ENCODE measurements at places on chromosomes 2 and 18. TPM values are rescaled to one million over a fixed set of nuclear protein-coding genes. Genes with fewer than 3 reads are reported as not detected.

SPIRE1 gene
- total RNA-seq, result 35.7 TPM

CXCR4 gene
- total RNA-seq, result 11.0 TPM

CFC1 gene
- total RNA-seq, result not detected

TEX44 gene
- total RNA-seq, result not detected

DYSF gene
- total RNA-seq, result 10.3 TPM

DLX2 gene
- 0.78 TPM for total RNA-seq

DNA sequence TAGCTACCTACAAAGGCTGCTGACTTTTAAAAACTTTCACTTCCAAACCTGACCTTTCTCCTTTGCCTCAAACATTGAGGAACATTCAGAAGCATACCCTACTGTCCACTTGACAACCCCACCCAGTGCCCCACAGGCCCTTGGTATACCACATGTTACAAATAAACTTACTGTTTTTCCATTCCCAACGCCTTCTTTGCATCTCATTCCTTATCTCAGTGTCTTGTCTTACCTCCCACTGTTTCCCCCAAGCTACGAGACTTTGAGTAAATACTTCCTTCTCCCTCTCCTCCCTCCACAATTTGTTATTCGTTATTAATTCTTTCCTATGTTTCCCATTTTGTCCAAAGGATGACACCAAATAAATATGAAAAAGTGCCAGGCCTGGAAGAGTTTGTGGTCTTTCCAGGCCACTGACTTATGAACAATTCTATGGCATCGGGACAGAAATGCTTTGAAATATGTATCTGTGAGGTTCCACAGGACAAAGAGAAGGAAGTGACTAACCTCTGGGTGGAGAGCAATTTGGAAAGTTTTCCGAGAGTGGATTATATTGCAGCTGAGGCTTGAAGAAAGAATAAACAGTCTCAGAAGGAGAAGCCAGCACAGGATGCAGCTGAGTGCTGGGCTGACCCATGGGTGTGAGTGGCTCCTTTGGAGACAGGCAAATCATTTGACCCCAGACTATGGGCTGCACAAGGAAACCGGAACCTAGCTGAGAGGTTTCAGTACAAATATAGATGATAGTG, 409.0 kb downstream of the LPIN1 start:
- peaks cover 7% of the 10 kb centered on the region for H3K4me1 ChIP-seq
- no peaks in the 10 kb centered on the region for H3K36me3 ChIP-seq
- H3K27me3 ChIP-seq, result no peaks in the 10 kb centered on the region

GRCh38 chr2:188870289-188870688, 103.9 kb upstream of the COL3A1 start:
- H3K4me3 ChIP-seq, result no peak overlapping the region
- no peak overlapping the region for H3K27ac ChIP-seq
- no peaks in the 10 kb centered on the region for H3K4me1 ChIP-seq
- no peaks in the 10 kb centered on the region for H3K36me3 ChIP-seq
- no peak for DNase-seq

- no peak overlapping the region for H3K27ac ChIP-seq
- H3K27me3 ChIP-seq, result no peaks in the 10 kb centered on the region
- no peak for DNase-seq
- H3K36me3 ChIP-seq, result no peaks in the 10 kb centered on the region
- H3K4me1 ChIP-seq, result no peaks in the 10 kb centered on the region
- H3K4me3 ChIP-seq, result no peak overlapping the region
These were observed 164.6 kb upstream of the RMP24 start for GRCh38 chr18:35807811-35808335.

- peak; percentile 6 for DNase-seq
- no peaks in the 10 kb centered on the region for H3K27me3 ChIP-seq
- H3K4me3 ChIP-seq, result no peak overlapping the region
These were observed 35.8 kb downstream of the SKOR2 start for GRCh38 chr18:47215554-47216138.

- no peaks in the 10 kb centered on the region for H3K36me3 ChIP-seq
- no peaks in the 10 kb centered on the region for H3K27me3 ChIP-seq
- DNase-seq, result no peak
- H3K27ac ChIP-seq, result no peak overlapping the region
- H3K4me1 ChIP-seq, result no peaks in the 10 kb centered on the region
These were observed 16.8 kb upstream of the AGFG1 start for GRCh38 chr2:227455200-227455599.

GRCh38 chr2:27667446-27667845, 3.8 kb downstream of the SLC4A1AP start:
- H3K4me3 ChIP-seq, result no peak overlapping the region
- H3K36me3 ChIP-seq, result peaks cover 34% of the 10 kb centered on the region
- no peak for DNase-seq
- H3K27ac ChIP-seq, result no peak overlapping the region
- no peaks in the 10 kb centered on the region for H3K27me3 ChIP-seq
- peaks cover 15% of the 10 kb centered on the region for H3K4me1 ChIP-seq

DNA sequence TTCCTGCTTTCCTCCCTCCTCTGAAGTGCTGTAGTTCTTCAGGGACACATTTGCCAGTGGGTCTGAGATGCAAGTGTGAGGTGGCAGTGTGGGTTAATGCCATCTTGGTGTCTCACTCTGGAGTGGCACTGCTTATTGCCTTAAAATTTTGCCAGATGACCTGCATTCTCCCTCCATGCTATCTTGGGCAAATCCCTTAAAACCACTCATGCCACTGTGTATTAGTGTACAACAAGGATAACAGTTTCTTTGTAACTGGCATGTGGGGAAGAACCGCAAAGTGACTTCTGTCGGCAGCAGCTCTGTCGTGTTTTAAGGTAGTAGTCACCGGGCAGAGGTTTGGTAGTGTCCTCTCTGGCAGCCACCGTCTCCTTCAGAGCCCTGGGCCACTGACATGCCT, 124.2 kb downstream of the NEDD4L start:
- DNase-seq, result no peak
- H3K4me3 ChIP-seq, result no peak overlapping the region
- H3K27me3 ChIP-seq, result no peaks in the 10 kb centered on the region
- H3K36me3 ChIP-seq, result no peaks in the 10 kb centered on the region

GRCh38 chr2:72937356-72937669, 20.0 kb downstream of the EMX1 start:
- no peaks in the 10 kb centered on the region for H3K36me3 ChIP-seq
- H3K27me3 ChIP-seq, result no peaks in the 10 kb centered on the region
- H3K4me3 ChIP-seq, result no peak overlapping the region
- DNase-seq, result no peak
- no peaks in the 10 kb centered on the region for H3K4me1 ChIP-seq

- no peak overlapping the region for H3K4me3 ChIP-seq
- no peaks in the 10 kb centered on the region for H3K4me1 ChIP-seq
These were observed 123.2 kb downstream of the PTH2R start for GRCh38 chr2:208529796-208530195.

DNA sequence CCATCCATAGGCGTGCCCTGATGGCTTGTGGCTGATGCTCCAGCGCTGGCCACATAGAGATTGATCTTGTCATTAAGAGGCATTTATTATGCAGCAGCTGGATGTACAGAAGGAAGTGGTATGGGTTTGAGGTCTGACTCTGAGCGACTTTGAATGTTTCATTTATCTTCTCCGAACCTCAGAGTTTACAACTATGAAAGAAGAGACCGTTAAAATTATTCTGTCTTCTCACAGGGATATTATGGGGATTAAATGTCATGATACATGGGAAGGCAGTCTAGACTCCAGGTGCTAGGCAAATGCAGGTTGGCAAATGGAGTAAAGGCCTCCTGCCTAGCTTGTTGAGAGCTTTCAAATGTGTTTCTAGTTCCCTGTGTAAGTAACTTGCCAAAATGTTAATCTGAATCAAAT, 30.3 kb downstream of the MOGAT1 start:
- H3K4me3 ChIP-seq, result no peak overlapping the region
- no peaks in the 10 kb centered on the region for H3K4me1 ChIP-seq
- DNase-seq, result no peak
- H3K36me3 ChIP-seq, result no peaks in the 10 kb centered on the region
- no peak overlapping the region for H3K27ac ChIP-seq

DNA sequence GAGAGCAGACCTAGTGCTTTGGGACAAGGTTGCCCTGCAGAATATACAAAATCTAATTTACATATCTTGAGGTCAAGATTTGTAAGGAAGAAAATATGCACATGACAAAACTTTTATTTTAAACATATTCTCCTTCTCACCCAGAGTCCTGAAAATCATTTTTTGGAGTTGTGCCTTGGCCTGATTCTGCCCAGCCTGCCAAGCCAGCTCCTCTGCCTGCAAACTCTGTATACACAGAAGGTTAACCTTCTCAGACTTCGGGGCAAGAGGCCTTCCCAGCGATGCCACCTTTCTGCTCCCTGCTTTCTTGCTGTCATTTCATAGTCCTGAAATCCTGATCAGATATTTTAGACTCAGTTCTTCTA, 95.8 kb upstream of the CAVIN2 start:
- H3K27me3 ChIP-seq, result no peaks in the 10 kb centered on the region
- peaks cover 9% of the 10 kb centered on the region for H3K4me1 ChIP-seq
- H3K27ac ChIP-seq, result no peak overlapping the region
- H3K36me3 ChIP-seq, result no peaks in the 10 kb centered on the region

DNA sequence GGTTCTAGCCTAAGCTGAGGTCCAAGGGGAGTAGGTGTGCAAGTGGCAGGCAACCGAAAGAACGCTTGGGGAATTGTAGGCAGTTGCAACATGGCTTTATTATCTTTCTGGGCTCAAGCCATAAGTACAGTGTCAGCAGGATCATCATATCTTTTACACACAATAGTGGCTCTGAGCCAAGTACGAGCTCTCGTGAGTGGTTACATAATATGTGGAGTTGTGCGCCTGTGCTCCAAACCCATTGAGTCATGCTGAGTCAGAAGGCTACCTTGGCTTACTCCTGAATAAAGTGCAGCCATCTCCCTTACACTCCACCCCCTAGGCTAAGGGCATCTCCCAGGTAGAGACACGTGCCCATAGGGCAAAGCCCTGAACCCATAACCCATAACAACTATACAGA, 233.9 kb downstream of the SATB2 start:
- no peak overlapping the region for H3K4me3 ChIP-seq
- no peaks in the 10 kb centered on the region for H3K4me1 ChIP-seq
- H3K27ac ChIP-seq, result no peak overlapping the region
- DNase-seq, result no peak
- H3K36me3 ChIP-seq, result no peaks in the 10 kb centered on the region

DNA sequence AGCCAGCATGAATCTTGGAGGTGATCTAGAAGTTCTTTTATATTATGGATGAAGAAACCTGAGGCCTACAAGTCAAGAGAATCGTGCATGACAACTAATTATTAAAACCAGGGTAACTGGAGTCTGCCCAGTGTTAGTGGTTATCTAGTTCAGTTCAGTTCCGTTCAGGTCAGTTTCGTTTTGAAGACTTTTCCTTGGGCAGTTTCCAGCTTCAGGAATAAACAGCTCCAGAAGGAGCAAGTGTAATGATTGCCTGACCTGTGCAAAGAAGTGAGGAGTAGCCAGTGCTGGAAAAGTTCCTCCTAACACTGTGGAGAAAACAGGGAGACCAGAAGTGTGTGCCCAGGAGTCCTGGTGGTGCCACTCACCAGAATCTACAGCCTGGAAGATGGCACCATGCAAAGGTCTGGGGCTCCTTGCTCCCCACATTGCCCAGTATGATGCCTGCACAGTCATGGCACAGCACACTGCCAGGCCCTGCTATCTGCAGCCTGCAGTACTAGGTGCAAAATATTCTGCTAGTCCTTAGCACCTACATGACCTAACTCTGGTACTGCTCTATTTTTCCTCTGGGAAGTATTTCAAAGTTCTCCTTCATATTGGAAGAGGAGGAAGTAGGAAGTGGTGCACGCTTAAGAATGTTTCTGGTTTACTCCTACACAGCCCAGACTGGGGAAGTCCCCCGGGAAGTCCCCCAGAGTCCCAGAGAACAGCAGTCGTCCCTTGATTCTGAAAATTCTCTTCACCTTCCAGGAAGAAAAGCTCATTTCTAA, 65.8 kb downstream of the SUMO1 start:
- no peaks in the 10 kb centered on the region for H3K36me3 ChIP-seq
- H3K27me3 ChIP-seq, result peaks cover 5% of the 10 kb centered on the region
- no peak overlapping the region for H3K27ac ChIP-seq
- no peak overlapping the region for H3K4me3 ChIP-seq
- no peak for DNase-seq

All from thyroid gland (tissue), 4 donors.